ENCODE measurements at places on chromosomes 5 and 9.

- no peak for DNase-seq
Measured at GRCh38 chr5:14441641-14442040, 140.0 kb upstream of the OTULINL start.

DNA sequence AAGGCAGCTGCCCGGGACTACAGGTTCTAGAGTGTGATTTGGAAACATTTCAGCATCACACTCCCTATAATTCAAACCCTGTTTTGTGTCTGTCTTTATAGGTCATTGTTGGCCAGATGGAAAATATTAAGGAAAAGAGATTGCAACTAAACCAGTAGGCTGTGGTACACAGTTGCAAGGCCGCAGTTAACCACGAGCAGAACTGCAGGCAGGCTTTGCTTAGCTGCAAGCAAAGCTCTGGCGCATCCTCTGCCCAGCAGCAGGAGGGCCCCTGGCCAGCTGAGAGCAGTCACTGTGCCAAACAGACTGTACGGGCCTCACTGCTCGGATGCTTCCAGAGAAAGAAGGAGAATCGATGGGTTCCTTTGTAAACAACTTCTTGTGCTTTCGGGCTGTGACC lies 204.5 kb downstream of the DENND1A start:
- DNase-seq = no peak

DNA sequence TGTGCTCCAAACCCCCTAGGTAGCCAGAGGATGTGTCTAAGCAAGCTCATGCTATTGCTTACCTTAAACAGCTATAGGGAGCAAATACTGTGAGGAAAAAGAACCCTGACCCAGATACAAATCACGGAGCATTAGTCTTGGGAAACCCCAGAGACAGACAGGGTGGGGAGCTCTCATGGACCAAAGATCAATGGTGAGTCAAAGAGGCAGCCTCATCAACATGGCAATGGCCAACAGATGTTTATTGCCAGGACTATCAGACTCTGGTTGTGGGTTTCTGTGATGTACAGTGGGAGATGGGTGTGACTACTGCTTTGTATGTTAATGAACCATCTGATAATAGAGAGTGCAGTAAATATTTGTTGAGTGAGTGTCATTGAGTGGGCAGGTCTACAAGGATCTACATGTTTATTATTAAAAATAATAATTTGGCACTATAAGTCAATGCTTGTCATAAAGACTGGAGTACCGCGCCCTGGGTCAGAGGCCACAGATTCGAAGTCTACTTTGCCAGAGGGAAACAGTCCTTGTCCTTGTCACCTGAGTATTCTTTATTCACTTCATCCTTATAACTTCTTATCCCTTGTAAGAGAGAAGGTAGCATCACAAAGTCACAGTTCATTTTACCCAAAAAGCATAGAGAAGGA lies 56.5 kb upstream of the RAI14 start:
- no peak for DNase-seq

DNA sequence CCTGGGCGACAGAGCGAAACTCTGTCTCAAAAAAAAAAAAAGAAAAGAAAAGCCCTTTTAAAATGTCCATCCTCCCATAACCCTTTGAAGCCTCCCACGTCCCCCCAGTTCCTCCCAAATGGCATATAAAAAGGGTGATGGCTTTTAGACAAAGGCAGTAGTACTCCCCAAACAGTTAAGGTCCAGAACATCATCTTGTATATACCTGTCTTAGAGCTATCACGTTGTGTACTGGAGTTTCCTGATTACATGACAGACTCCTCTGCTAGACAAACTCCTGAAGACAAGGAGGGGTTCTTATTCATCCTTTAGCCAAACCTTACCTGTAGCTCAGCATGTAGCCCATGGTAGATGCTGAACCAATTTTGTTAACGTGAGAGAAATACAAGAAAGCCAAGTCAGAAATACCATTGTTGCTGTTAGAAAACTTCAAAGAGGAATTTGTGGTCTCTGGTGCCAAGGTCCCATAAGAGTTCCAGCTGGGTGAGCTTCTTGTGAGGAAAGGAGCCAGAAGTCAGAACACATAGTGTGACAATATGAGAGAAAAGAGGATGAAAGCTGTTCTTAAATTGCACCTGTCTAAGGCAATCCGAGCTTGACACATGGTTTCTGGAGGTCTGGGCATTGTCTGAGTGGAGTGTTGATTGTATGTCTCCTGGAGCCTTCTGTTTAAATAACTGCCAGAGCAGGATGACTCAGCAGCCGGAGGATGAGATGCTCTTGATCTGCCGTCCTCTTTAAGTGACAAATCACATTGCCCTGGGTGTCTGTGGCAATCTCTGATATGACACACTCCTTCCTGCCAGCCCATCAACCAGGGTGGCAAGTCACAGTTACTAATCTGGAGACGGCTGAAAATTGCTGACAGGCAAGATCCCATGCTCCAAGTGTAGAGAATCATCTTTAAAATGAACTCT lies 69.1 kb downstream of the ARRDC3 start:
- DNase-seq = peak; percentile 78

DNA sequence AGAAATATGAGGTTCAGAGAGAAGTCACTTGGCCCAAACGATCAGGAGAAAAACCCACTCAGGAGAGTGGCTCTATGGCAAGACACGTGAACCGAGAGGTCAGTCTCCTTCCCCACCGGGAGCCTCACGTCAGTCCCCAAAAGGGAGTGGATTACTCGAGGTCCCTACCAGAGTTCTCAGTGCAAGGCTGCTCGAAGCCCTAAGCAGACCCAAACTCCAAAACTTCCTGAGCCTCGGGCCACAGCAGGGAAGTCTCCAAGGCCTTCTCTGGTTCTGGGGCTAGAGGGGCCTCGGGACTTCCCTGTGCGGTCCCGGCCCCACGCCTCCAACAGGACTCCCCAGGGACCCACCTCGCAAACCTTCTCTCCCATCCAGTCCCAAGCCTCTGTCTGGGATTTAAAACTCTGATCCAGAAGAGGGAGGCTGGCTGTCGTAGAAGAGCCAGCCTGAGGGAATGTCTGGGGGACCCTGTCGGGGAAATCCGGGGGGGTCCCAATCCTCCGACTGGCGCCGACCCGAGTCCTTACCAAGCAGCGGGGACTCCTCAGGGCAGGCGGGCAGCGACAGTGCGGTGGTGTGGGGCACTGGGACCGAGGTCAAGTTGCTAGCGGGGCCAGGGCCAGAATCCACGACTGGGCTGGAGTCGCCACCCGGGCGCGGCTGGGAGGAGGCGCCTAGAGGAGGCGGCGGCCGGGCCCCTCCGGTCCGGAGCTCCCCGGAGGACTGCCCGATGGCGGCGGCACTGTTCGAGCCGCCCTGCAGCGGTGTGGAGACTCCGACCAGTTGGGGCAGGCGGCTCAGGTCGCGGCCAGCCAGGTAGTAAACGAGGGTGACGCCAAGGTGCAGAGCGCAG lies 679 bp downstream of the B4GALT1 start:
- DNase-seq = peak; percentile 32

GRCh38 chr5:3107156-3107611 lies 355.7 kb upstream of the IRX2 start:
- no peak for DNase-seq

Measured in activated CD8-positive, alpha-beta memory T cell treated with anti-CD3 and anti-CD28 coated beads, Interleukin-2, amount 50 U/mL, for 4 hours (primary cell).